ENCODE measurements at places on chromosomes 5 and 9.
A peak's percentile ranks its signal among the peaks of the same experiment; 100 is the strongest.

GRCh38 chr9:130110166-130110565 is 56.5 kb downstream of the GPR107 start:
- no peak for DNase-seq

DNA sequence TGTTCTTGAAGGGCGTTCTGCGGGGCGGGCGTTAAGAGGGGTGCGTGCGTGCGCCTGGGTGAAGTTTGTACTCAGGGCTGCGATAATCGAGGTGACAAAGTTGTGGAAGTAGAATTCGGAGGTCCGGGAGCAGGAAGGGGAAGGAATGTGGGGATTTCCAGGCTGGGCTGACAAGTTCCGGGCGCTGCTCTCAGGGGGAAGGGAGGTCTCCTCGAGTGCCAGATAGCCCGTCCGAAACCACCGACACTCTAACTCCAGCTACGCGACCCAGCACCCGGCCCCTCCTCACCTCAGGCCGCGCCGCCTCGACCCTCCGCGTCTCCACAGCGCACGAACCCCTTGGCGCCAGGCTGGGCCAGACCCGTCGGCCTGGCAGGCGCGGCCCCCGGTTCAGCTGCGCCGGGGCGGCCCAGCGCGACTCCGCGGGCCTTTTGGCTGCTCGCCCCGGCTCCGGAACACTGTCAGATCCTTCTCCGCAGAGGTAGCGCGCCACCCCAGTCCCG is at the start of gene IL6ST:
Gene IL6ST, minus strand, starts transcription at position 469 of the 503 bp plus-strand sequence. CDS start 18,685 bp downstream, outside the sequence.
- peak; percentile 40 for DNase-seq

GRCh38 chr9:127934248-127934647 is 3.4 kb downstream of the DPM2 start:
- no peak for DNase-seq

DNA sequence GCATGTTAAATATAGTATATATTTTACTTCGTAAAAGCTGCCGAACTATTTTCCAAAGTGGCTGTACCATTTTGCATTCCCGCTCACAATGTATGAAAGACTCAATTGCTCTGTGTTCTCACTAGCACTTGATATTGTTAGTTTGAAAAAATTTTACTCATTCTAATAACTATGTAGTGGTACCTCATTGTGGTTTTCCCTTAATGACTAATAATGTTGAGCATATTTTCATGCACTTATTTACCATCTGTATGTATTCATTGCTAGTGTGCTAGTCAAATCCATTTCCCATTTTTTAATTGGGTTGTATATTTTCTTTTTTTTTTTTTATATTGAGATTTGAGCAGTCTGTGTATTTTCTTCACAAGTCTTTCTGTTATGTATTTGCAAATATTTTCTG is 58.4 kb downstream of the RANBP17 start:
- no peak for DNase-seq

DNA sequence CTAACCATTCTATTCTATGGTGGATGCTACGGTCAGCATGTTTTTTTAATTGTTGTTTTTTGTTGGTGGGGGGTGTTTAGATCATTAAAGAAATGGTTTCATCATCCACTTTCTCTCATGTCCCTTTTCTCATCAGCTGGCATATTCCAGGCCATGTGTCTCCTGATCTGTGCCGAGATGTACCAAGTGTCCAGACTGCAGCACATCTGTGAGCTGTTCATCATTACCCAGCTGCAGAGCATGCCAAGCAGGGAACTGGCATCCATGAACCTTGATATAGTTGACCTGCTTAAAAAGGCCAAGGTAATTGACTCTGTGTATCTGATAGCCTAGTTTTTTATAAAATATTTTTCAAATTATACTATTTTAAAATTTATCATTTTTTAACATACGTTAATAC is 38.9 kb downstream of the GLRX start:
- DNase-seq: no peak

- DNase-seq: no peak
Observed at GRCh38 chr5:74468421-74468820, 172.1 kb downstream of the ENC1 start.

DNA sequence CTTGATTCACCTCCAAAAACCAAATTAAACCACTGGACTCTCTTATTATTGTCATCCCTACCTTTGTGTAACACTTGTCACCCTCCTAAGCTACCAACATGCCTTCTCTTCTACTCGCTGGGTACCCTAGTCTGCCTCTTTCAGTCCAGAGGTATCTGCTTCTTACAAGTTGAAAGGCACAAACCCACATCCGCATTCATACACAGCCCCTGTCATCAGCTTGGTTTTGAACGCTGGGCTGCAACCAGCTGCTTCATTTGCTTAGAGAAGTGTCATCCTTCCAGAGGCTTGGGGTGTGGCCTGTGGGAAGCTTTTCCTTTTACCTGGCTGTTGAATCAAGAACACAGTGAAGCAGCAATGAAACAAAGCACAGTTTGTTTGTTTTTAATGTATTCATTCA is 138.8 kb upstream of the WWC1 start:
- no peak for DNase-seq

- DNase-seq: no peak
Observed at GRCh38 chr5:168624850-168625364, 45.7 kb upstream of the PANK3 start.

DNA sequence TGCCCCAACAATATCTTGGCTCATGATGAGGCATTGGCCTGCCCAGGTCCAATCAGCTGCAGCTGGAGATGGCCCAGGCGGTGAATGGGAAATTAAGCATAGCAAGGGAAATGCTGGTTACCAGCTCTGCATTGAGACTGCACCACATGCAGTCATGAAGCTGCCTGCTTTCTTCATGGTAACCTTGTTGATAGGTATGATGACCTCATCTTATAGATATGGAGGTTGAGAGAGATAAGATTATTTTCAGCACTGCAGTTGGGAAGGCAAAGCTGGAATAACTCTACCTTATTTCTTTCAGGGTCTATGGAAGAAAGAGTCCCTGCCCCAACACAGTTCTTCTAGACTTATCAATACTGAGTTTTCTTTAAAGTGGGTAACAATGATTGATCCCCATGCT is 180.1 kb downstream of the ICE1 start:
- DNase-seq: no peak

- no peak for DNase-seq
Observed at GRCh38 chr5:146520731-146521130, 4.7 kb upstream of the GPR151 start.

DNA sequence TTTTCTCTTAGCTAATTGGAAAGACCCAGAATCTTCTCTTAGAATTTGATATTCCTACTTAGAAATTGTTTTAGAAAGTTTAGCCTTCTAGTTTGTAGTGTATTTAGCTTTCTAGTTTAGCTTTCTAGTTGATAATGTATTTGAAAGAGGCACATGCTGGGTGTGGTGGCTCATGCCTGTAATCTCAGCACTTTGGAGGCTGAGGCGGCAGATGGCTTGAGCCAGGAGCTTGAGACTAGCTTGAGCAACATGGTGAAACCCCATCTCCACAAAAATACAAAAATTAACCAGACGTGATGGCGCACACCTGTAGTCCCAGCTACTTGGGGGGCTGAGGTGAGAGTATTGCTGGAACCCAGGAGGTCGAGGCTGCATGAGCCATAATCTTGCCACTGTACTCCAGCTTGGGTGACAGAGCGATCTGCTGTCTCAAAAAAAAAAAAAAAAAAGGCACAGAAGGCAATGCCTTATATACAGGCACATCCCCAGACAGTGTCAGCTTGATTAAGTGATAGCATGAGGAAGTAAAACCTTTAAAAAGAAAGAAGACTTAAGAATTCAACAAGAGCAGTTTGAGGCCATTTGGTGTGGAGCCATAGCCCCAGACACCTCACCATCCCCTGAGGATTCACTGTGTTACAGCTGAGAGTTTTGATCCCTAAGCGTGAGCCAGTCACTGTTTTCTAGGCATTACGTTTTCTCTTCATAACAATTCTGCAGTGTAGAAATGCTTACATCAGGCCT is 34.6 kb downstream of the ZSWIM6 start:
- DNase-seq: no peak

- DNase-seq: no peak
Observed at GRCh38 chr5:62773460-62773859, 194.8 kb downstream of the LRRC70 start.

GRCh38 chr9:78486661-78487060 is 189.7 kb downstream of the PSAT1 start:
- no peak for DNase-seq

GRCh38 chr9:70479880-70480291 is 65.4 kb upstream of the KLF9 start:
- no peak for DNase-seq

GRCh38 chr9:124899845-124900244 is 37.9 kb downstream of the ARPC5L start:
- no peak for DNase-seq

DNA sequence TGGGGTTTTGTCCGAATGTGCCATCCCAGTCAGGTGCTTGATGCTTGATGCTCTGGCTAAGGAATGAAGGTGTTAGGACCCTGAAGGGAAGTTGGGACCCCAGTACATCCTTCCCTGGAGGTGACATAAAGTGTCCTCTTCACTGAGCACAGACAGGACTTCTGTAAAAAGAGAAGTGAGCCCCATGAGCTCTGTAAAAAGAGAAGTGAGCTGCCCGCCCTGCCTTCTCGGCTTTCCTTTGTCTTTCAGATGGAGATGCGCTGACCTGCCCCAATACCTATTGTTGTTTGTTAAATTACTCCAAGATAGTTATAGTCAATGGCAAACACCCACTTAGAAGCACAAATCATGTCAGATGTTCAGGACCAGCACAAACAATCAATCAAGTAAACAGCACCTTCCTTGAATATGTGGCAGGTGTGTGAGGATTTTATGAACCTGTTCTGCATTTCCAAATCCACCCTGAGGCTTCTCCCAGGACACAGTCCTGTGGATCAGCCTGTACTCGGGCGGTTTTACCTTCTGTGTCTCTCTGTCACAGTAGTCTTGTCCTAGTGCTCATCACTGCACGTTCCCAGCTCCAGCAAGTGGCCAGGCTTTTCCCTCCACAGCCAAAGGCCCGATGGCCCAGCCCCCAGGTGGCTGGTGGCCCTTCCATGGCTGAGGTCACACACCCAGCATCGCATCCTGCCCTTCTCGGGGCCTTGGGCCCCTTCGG is 191.4 kb downstream of the MTRR start:
- no peak for DNase-seq

- no peak for DNase-seq
Observed at GRCh38 chr5:138574744-138575193, 432 bp downstream of the HSPA9 start.

- DNase-seq: no peak
Observed at GRCh38 chr9:75147638-75148037, 59.3 kb downstream of the OSTF1 start.

- DNase-seq: no peak
Observed at GRCh38 chr5:132363431-132364112, 5.9 kb upstream of the SLC22A5 start.

DNA sequence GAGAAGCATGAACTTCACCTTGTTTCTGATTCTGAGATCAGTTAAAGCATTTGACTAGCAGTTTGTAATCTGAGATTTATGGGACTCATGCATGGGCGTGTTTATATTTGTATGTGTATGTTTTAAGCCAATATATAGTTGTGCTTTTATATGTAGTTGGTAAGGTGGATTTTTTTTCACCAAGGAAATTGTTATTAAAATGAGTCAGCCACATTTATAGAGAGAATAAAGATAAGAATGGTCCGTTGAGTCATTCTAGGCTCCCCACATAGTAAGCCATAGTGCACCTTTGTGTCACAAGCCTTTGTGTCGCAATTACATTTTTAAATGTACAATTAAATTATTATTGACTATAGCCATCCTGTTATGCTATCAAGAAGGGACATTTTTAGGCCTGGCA is 89.0 kb downstream of the NLN start:
- DNase-seq: no peak

DNA sequence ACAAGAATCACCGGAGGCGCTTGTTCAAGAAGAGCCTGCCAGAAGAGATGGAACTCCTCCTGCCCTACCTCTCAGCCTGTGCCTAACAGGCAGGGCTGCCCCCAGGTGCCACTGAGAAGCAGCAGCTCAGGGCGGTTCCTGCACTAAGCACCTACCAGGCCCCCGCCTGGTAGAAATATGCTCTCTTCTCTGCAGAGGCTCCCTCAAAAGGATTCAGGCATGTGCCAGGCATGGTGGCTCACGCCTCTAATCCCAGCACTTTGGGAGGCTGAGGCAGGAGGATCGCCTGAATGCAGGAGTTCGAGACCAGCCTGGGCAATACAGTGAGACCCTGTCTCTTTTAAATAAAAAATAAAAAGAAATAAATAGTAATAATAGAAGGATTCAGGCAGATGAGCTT is 6.0 kb downstream of the VDAC1 start:
- no peak for DNase-seq

DNA sequence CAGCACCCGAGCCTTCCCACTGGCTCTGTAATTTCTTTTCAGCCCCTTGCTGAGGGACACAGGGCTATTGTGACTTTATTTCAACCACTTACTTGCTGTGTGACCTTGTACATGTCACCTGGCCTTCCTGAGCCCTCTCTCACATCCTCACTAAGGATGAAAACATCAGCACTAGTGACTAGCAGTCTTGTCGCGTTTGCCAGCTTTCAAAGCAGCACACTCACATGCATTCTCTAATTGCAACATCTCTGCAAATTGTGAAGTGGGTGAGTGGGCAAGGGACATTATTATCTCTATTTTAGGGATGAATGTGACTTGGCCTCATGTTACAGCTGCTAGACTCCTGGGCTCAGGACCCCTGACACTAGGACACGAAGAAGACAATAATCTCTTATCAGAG is 144.5 kb downstream of the SEC61B start:
- DNase-seq: no peak

GRCh38 chr5:35161652-35162273 is 68.5 kb downstream of the PRLR start:
- no peak for DNase-seq

- DNase-seq: no peak
Observed at GRCh38 chr9:120442308-120442995, 137.5 kb downstream of the CDK5RAP2 start.

DNA sequence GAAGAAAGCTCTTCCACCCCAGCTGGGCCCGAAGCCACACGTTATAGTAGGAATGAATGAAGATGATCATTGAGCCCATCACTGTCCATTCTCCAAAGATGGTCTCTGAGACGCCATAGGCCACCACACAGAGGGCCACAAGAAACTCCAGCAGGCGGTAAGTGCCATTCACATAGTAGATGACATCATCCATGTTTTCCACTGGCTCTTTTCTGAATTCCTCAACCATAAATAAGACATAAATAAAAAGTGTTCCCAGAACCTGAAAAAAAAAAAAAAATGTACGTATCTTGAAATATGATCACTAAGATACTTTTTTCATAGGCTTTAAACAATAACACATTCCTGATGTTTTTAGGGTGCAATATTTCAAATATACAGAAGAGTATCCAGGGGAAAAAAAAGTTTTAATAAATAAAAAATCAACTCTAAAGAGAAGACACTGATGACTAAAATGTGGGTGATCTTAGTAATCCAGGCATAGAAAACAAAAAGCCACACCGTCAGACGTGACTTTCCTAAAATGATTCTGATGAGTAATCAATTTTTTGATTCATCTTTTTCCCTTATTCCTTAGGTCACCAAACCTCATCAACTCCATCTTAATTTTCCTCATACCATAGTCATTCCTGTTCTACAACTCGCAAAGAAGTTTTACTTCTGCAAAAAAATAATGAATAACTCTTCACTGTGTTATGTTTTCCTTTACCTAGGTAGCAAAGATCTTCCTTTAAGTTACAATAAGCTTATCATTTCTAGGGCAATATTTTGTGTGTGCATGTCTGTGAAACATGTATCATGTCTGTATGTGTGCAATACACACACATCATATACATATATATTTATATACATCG is 47.8 kb downstream of the RNF145 start:
- no peak for DNase-seq

- no peak for DNase-seq
Observed at GRCh38 chr5:120960510-120960909, 496.4 kb downstream of the PRR16 start.

- no peak for DNase-seq
Observed at GRCh38 chr5:133421394-133421793, 190.9 kb downstream of the FSTL4 start.

- no peak for DNase-seq
Observed at GRCh38 chr9:130421154-130421801, 23.5 kb upstream of the ASS1 start.
